ENCODE measurements at places on chromosomes 6 and 20.
A peak's percentile ranks its signal among the peaks of the same experiment; 100 is the strongest.

GRCh38 chr6:95352064-95352795 is 225.1 kb upstream of the MANEA start:
- no peak for DNase-seq

DNA sequence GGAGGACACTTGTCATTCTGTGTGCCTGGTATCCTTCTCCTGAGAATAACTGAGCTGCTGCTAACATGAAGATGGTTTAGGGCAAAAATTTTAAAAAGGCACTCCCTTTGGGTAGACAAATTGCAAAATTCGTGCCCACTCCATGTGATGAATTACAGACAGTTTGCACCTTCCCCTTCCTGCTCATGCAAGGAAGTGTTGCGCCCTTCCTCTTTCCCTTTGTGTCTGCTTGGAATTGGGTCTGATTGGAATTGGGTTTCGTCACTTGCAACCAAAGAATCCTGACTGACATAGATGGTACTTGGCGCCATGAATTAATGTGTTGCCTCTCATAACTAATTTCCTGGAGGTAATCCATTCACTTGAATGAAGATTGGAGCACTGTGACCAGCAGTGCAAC is 62.3 kb upstream of the SHLD1 start:
- no peak for DNase-seq

GRCh38 chr6:34610819-34611477 is 54.8 kb upstream of the SPDEF start:
- DNase-seq: peak; percentile 48

GRCh38 chr20:16412906-16413305 is 160.3 kb downstream of the KIF16B start:
- DNase-seq: no peak

DNA sequence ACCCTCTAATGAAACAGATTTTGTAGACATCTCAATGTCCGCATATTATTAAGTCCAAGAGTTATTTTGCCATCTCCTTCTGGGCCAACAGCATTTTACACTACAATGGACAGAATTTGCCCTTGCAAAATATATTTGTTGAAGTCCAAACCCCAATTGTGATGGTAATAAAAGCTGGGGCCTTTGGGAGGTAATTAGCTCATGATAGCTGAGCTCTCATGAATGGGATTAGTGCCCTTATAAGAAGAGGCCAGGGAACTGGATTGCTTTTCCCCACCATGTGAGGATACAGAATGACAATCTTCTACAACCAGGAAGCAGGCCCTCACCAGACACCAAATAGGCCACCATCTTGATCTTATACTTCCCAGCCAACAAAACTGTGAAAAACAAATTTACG is 44.9 kb upstream of the MTRF1L start:
- no peak for DNase-seq

- DNase-seq: peak; percentile 99
Observed at GRCh38 chr20:33686100-33686983, at the start of gene E2F1. TSS of gene E2F1 (minus strand) at chr20:33686385. CDS start at chr20:33686264, 121 bp downstream.

DNA sequence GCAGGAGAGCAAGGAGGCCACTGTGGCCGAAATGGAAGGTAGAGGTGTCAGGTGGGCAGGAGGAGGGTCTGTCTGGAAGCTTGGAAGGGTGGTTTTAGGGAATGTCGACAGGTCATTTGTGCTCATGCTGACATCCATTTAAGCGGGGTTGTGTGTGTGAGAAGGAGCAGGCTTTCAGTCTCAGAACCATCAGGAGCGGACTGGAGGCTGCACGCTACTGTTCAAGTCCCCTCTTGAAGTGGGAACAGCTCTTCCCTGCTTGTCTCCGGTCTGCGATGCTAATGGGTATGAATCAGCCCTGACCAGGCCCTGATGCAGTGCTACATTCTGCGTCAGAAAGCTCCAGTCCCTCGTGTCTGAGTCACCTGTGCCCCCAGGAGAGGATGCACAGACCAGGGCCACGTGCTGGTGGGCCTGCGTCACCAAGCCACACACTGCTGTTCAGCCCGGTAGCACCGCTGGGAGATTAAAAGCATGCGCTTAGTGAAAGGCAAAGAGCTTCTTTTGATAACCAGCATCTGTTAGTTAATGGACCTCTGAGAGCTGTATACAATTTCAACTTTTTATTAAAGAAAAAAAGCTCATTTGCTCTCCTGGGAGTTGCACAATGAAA is 58.0 kb downstream of the APCDD1L start:
- peak; percentile 83 for DNase-seq

DNA sequence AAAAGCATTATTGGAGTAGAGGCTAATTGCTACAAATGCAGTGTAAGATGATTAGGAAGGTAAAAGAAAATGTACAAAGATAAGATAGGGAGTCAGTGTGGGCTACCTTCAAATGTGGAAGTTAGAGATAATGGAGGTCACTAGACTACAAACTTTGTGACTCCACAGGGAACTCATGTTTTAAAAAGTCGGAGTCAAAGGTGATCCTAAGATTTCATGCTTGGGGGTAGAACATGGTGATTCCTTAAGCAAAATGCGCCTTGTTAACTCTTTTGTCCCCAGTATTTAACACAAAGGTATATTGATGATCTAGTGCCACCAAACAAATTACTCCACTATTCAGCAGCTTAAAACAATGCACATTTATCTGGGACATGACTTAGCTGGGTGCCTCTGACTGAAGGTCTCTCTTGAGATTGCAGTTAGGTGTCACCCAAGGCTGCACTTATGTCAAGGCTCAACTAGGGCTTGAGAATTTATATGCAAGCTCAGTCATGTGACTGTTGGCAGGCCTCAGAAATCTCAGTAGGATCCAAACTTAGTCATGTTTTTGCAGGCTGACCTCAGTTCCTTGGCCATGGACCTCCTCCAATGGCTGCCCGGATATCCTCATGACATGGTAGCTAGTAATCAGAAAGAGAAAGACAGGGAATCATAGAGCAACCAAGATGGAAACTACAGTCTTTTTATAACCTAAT is 11.4 kb upstream of the SNX9 start:
- DNase-seq: no peak

DNA sequence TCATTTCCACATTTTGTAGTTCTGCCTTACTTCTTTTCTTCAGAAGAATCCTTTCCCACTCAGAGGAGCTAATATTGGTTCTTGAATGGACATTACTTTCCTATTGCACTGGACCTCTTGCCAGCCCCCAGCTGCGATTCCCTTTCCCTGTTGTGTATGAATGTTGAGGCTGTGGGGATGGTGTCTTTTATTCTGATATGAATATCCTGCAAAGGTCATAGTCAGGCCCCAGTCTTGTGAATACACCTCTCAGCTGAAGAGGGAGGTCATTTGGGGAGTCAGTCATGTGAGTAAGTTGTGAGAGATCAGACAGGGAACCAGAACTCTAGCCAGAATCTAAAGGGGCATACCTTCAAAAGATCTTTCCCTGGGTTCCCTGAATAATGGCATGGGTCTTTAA is 32.6 kb upstream of the OSTM1 start:
- DNase-seq: no peak

GRCh38 chr6:142666599-142667185 is 278.3 kb downstream of the HIVEP2 start:
- no peak for DNase-seq

GRCh38 chr20:21360705-21361104 is 36.6 kb downstream of the NKX2-4 start:
- no peak for DNase-seq

- DNase-seq: no peak
Observed at GRCh38 chr6:10961837-10962236, 75.0 kb downstream of the SYCP2L start.

DNA sequence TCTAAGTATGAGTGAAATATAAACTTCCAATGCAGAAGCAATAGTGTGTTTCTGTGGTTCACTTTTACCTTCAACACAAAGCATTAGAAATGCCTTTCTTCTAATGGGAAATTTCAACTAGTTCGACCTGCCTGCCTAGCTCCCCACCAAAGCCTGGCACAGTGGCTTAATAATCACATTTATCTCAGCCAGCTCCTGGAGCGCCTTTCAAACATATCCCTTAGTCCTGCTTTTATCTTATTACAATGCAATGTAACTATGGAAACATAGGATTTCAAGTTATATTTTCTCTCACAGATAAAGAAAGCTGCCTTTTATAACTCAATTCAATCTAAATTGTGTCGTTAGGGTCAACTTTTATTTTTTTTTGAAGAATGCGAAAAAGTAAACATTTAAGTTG is 53.7 kb downstream of the KIF13A start:
- DNase-seq: no peak

DNA sequence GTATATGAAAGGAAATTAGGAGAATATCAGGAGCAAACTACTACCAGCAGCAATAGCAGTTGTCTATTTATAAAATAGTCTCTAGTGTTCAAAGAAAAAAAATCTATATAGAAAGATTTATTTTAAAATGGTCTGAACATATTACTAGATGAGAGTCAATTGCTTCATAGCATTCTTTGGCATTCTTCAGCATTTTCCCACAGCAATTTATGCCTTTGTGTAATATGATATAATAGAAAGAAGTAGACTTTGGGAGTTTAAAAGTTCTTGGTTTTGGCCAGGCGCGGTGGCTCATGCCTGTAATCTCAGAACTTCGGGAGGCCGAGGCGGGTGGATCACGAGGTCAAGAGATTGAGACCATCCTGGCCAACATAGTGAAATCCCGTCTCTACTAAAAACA is 157.0 kb upstream of the PLN start:
- no peak for DNase-seq

GRCh38 chr6:25834950-25835349 is 3.1 kb upstream of the SLC17A1 start:
- DNase-seq: no peak

DNA sequence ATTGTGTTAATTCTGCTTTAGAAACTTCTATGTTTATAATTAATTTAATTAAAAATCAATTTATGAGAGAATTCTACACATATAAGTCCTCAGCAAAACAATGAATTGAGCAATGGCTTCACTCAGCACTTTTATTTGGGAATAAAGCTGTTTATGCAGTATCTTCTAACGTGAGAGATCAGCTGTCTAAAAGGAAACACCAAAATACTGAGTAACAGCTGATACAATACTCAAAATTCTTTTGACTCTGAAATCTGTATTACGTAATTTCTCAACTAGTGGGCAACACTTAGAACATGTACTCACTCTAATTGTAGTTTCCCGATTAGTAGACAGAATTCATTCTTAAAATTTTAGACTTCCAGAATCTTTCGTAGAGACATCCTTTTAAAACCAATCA is 49.8 kb downstream of the MAP3K7 start:
- DNase-seq: no peak

- DNase-seq: no peak
Observed at GRCh38 chr6:98020222-98020621, 737.2 kb upstream of the MMS22L start.

- peak; percentile 85 for DNase-seq
Observed at GRCh38 chr6:106870069-106870468, 104.5 kb downstream of the CD24 start.

DNA sequence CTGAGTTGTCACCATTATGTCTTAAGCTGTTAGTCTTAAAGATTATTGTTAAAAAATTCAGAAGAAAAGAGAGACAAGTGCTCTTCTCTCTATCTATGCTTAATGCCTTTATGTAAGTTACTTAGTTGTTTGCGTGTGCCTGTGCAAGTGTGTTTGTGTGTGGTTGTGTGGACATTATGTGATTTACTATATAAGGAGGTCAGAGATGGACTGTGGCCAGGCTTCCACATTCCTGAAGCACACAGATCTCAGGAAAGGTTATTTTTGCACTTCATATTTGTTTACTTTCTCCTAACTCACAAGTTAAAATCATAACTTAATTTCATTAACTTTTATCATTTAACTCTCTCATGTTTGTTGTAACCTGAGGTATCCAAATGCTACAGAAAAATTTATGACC is 14.5 kb downstream of the ENPP4 start:
- DNase-seq: no peak

DNA sequence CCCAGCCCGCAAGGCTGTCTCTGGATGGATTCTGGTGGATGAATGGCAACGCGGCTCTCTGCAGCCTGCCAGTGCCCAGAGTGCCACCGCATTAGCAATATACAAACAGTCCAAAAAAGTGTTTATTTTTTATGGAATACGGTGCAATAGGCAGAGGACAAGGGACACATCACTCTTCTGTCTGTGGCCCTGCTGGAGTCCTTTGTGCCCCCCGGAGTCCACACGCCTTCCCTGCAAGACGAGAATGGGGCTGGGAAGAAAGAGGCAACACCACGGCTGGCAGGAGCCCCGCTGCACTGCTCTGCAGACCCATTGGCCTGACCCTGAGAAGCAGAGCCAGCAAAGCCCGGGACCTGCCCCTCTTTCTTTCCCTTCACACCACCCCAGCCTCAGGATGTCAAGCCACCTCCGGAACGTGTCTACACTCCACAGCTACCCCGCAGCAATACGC is 196.3 kb downstream of the SYNDIG1 start:
- DNase-seq: no peak

- DNase-seq: no peak
Observed at GRCh38 chr20:36318166-36318565, 12.0 kb downstream of the DLGAP4 start.

- no peak for DNase-seq
Observed at GRCh38 chr6:54059683-54060082, 51.6 kb upstream of the MLIP start.

DNA sequence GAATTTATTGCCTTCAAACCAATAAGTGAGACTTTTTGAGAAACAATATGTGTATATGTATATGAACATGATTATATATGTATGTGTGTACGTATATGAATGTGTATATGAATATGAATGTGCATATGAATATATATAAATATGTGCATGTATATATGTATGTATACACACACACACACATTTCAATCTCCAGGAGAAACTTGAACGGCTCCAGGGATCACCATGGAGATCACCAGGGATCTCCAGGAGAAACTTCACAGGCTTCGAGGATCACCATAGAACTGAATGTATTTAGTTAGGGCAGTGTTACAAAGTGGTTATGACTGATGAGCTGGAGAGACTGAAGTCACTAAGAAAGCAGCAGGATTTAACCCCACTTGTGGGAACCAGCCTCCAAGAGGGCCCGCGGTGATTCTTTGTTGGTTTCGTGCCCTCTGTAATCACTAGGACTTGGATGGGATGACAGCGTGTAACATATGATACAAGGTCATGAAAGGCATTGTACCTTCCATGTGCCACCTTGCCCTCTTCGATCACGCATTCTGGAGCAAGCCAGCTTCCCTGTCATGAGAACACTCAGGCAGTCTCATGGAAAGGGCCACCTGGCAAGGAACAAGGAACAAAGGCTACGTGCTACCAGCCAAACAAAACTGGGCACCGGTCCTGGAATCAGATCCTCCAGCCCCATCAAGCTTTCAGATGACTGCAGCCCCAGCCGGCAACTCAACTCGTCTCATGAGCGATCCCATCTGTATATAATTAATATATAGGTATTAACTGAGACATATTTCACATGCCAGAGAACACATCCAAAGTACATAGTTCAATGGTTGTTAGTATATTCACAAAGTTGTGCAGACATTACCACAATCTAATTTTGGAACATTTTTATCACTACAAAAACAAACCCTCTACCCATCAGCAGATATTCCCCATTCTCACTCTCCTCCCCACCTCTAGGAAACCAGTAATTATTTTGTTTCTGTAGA is 8.6 kb downstream of the FAM50B start:
- DNase-seq: no peak

GRCh38 chr6:137117581-137117980 is 55.9 kb downstream of the IL22RA2 start:
- DNase-seq: no peak

GRCh38 chr20:34834459-34834893 is 9.0 kb upstream of the NCOA6 start:
- peak; percentile 64 for DNase-seq
